ENCODE measurements at places on chromosomes 13 and 19.

DNA sequence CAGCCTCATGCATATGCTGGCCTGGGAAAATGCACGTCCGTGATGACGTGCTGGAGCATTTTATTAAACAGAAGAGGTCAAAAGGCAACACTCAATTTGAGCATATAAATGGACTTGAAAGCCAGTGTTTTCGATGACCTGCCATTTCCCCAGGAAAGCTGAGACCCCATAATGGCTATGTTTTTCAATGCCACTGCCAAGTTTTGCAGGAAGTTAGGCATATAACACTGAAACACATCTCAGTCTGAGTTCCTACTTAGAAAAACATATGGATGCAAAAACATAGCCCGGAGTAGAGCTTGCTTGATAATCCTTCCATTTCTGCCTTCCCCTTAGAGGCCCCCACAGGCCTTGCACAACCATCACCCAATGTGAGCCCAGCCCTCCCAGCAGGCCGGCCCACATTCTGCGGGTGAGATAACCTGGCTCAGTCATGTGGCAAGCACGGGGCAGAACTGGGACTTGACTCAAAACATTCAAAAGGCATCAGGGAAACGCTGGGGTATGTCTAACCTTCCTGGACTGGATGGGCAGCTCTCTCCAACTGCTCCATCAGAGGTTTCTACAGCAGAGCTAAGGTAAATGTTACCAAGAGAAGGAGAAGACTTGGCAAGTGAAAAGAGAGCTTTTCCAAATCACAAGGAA lies 24.9 kb downstream of the EPS15L1 start:
- peak; percentile 28 for DNase-seq

- DNase-seq = no peak
These were observed 362.5 kb downstream of the ZNF536 start for GRCh38 chr19:30734669-30735068.

GRCh38 chr19:16736709-16737108 lies 17.1 kb downstream of the NWD1 start:
- DNase-seq = no peak

- no peak for DNase-seq
These were observed 92.6 kb downstream of the ENOX1 start for GRCh38 chr13:43694146-43694664.

Data from bone marrow (tissue), 2 donors.